ENCODE measurements at places on chromosomes 2 and 18. TPM values are rescaled to one million over a fixed set of nuclear protein-coding genes. Genes with fewer than 3 reads are reported as not detected.

GRCh38 chr2:241812730-241813643 is 4.0 kb downstream of the NEU4 start:
- no peaks in the 10 kb centered on the region for H3K27me3 ChIP-seq
- no peak overlapping the region for H3K4me3 ChIP-seq
- no peak for DNase-seq
- H3K27ac ChIP-seq, result no peak overlapping the region
- no peaks in the 10 kb centered on the region for H3K4me1 ChIP-seq

DNA sequence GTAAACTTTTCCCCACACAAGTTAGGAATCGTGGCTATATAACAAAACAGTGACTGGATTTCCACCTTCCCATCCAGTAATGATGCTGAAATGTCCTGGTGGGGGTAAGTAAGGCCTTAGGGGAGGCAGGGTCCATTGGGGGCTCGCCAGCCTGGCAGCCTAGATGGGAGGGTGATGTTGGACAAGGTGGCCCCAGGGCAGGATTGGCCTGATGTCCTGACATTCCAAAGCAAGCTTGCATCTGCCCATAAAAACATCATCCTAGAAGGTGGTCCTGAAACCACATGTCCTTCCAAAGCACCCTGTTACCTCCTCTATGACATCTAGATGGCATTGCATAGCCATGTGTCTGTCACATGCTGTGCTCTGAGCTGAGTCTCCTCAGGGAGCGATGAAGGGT is 54.1 kb upstream of the RAB6C start:
- H3K36me3 ChIP-seq, result no peaks in the 10 kb centered on the region
- no peaks in the 10 kb centered on the region for H3K4me1 ChIP-seq
- no peak overlapping the region for H3K4me3 ChIP-seq

GRCh38 chr2:21836719-21837118 is 713.0 kb downstream of the TDRD15 start:
- DNase-seq, result no peak
- H3K36me3 ChIP-seq, result no peaks in the 10 kb centered on the region
- H3K4me3 ChIP-seq, result no peak overlapping the region
- no peak overlapping the region for H3K27ac ChIP-seq
- H3K27me3 ChIP-seq, result no peaks in the 10 kb centered on the region

DNA sequence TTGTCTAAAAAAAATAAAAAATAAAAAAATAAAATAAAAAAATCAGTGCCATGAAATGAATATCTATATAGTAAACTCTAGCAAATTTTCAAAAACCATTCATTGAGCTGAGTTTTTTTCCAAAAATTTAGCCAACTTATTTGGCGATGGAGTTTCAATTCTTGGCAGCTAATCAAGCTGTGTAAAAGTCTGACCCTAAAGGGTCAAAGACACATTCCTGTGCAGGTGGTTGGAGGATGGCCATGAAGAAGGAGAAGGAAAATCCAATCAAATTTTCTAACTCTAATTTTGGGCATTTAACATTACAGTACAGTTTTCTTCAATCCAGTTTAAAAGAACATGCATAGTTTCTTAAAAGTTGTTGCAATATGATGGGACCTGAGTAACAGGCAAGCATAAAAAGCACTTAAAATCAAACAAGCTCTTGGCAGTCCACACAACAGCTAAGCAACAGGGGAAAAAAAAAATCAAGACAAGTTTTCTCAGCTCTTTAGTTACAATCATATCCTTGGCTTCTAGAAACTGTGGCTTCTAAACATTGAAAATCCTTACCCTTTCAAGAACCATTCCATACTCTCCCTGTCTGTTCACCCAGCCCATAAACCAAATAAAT is 54.5 kb downstream of the ACVR1 start:
- no peaks in the 10 kb centered on the region for H3K27me3 ChIP-seq
- H3K36me3 ChIP-seq, result peaks cover 5% of the 10 kb centered on the region
- DNase-seq, result no peak
- H3K4me3 ChIP-seq, result no peak overlapping the region
- H3K4me1 ChIP-seq, result no peaks in the 10 kb centered on the region

GRCh38 chr2:120722568-120723421 is 12.9 kb upstream of the GLI2 start:
- H3K36me3 ChIP-seq, result no peaks in the 10 kb centered on the region
- no peak overlapping the region for H3K4me3 ChIP-seq
- no peaks in the 10 kb centered on the region for H3K4me1 ChIP-seq
- H3K27ac ChIP-seq, result no peak overlapping the region
- no peak for DNase-seq

GRCh38 chr2:134815741-134816140 is 22.7 kb upstream of the ACMSD start:
- no peaks in the 10 kb centered on the region for H3K36me3 ChIP-seq
- no peak overlapping the region for H3K4me3 ChIP-seq
- no peaks in the 10 kb centered on the region for H3K4me1 ChIP-seq

GRCh38 chr2:158815166-158815565 is 20.0 kb downstream of the DAPL1 start:
- DNase-seq, result no peak
- H3K27ac ChIP-seq, result no peak overlapping the region
- H3K4me3 ChIP-seq, result no peak overlapping the region
- H3K36me3 ChIP-seq, result no peaks in the 10 kb centered on the region
- H3K4me1 ChIP-seq, result no peaks in the 10 kb centered on the region
- no peaks in the 10 kb centered on the region for H3K27me3 ChIP-seq

DNA sequence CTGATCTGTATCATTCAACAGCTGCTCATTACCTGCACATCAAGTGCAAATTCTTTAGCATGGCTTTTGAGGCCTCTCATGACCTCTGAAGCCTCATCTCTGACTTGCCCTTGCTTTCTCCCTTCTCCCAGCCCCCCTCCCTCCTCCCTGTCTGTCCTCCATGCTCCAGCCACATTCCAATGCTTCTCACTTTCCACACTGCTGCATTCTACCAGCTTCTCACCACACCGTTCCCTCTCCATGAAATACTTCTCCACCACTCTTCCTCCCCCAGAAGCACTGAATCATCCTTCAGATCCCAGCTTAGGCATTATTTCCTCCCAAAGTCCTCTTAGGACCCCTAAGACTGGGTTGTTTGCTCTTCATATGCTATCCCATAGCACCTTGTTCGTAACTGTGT is 26.9 kb downstream of the GCG start:
- no peak overlapping the region for H3K4me3 ChIP-seq
- no peak overlapping the region for H3K27ac ChIP-seq
- H3K36me3 ChIP-seq, result no peaks in the 10 kb centered on the region

DNA sequence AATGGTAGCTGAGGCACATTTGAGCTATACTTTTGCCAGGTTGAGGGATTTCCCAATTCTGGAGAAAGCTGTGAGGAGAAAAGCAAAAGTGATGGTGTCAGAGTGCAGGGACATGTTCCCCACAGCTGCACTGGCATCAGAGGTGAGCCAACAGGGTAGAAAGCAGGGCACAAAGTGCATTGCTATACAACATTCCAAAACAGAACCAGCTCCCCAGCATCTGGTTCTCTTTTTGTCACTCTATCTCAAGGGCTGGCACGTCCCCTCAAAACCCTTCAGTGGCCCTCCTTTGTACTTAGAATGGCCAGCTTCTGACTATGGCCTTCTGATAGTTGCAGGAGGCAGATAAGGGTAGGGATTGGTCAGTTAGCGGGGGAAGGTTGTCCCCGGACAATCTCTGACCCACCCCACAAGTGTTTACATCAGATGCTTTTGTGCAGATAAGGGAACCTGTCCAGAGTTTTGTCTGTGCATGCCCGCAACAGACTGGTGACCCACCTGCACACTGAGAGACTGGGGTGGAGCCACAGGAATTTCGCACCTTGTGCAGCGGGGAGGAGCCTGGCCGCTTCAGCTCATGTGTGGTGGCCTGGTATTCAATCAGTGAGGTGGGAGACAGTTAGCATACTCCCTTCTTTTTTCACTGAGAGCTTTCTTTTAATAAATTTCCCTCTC is 31.0 kb upstream of the TMEM17 start:
- no peaks in the 10 kb centered on the region for H3K27me3 ChIP-seq
- no peak overlapping the region for H3K4me3 ChIP-seq
- no peaks in the 10 kb centered on the region for H3K36me3 ChIP-seq

- no peaks in the 10 kb centered on the region for H3K4me1 ChIP-seq
- no peaks in the 10 kb centered on the region for H3K27me3 ChIP-seq
- no peak for DNase-seq
Observed at GRCh38 chr18:32772581-32773381, at the start of gene KLHL14. Gene KLHL14 (minus strand): TSS chr18:32773023. CDS start chr18:32770591, 2,432 bp downstream.

- no peaks in the 10 kb centered on the region for H3K27me3 ChIP-seq
- no peak for DNase-seq
- no peaks in the 10 kb centered on the region for H3K36me3 ChIP-seq
- H3K4me3 ChIP-seq, result peak overlapping the region; percentile 48
Observed at GRCh38 chr2:168454737-168455644, 1.1 kb upstream of the CERS6 start.

GRCh38 chr2:241808721-241809382 is at the start of gene NEU4:
Gene NEU4 (plus strand): TSS chr2:241809193. CDS start chr2:241814485, 5,292 bp downstream.
- peaks cover 4% of the 10 kb centered on the region for H3K27me3 ChIP-seq
- H3K4me1 ChIP-seq, result peaks cover 11% of the 10 kb centered on the region
- H3K36me3 ChIP-seq, result no peaks in the 10 kb centered on the region
- no peak within 1 kb of the TSS for H3K27ac ChIP-seq
- H3K4me3 ChIP-seq, result no peak within 1 kb of the TSS
- DNase-seq, result no peak

- peak within 1 kb of the TSS; percentile 65 for H3K4me3 ChIP-seq
- peak; percentile 69 for DNase-seq
Observed at GRCh38 chr2:224039080-224039769, at the start of gene SERPINE2. Gene SERPINE2 (minus strand): TSS chr2:224039286. CDS start chr2:224001900, 37,386 bp downstream.

GRCh38 chr18:28963481-28963880 is 786.6 kb upstream of the CDH2 start:
- no peaks in the 10 kb centered on the region for H3K27me3 ChIP-seq
- no peak for DNase-seq
- H3K4me1 ChIP-seq, result no peaks in the 10 kb centered on the region
- H3K4me3 ChIP-seq, result no peak overlapping the region

DNA sequence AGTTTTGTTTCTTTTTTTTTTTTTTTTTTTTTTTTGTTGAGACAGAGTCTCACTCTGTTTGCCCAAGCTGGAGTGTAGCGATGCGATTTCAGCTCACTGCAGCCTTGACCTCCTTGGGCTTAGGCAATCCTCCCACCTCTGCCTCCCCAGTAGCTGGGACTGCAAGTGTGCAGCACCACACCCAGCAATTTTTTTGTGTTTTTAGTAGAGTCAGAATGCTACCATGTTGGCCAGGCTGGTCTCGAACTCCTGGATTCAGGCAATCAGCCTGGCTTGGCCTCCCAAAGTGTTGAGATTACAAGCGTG is 8.2 kb downstream of the ITGA6 start:
- peak overlapping the region; percentile 42 for H3K27ac ChIP-seq
- H3K27me3 ChIP-seq, result no peaks in the 10 kb centered on the region
- H3K4me3 ChIP-seq, result no peak overlapping the region
- DNase-seq, result no peak
- H3K36me3 ChIP-seq, result no peaks in the 10 kb centered on the region

- no peak overlapping the region for H3K27ac ChIP-seq
- H3K4me3 ChIP-seq, result no peak overlapping the region
- H3K4me1 ChIP-seq, result no peaks in the 10 kb centered on the region
- no peak for DNase-seq
- H3K27me3 ChIP-seq, result no peaks in the 10 kb centered on the region
Observed at GRCh38 chr2:206958261-206958660, 18.9 kb downstream of the CPO start.

DNA sequence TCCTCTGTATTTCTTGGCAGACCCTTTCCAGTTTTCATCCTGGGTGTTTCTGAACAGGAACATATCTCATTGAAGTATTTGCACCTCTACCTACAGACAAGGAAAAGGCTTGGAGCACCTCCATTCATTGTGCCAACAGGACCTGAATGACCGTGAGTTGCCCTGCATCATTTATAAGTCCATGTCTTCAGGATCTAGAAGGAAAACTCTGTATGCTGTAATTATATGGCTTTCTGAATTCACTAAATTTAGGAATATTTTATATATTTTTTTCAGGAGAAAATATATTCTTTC is 402.3 kb upstream of the SLC14A2 start:
- H3K4me1 ChIP-seq, result no peaks in the 10 kb centered on the region
- no peak overlapping the region for H3K4me3 ChIP-seq
- no peaks in the 10 kb centered on the region for H3K27me3 ChIP-seq
- DNase-seq, result no peak
- H3K27ac ChIP-seq, result no peak overlapping the region

Gene SAG
- total RNA-seq, result not detected

Gene SLC9A4
- 0.15 TPM for total RNA-seq

Gene CXCR1
- 0.16 TPM for total RNA-seq

Gene TLX2
- total RNA-seq, result not detected

Gene LOXL3
- total RNA-seq, result 0.51 TPM

Gene SP110
- 108 TPM for total RNA-seq

Gene UPP2
- total RNA-seq, result not detected

Gene REG1B
- total RNA-seq, result not detected

Gene ZNF2
- 2.3 TPM for total RNA-seq

Measured in naive thymus-derived CD4-positive, alpha-beta T cell (primary cell).